ENCODE measurements at places on chromosomes 6 and 20.

DNA sequence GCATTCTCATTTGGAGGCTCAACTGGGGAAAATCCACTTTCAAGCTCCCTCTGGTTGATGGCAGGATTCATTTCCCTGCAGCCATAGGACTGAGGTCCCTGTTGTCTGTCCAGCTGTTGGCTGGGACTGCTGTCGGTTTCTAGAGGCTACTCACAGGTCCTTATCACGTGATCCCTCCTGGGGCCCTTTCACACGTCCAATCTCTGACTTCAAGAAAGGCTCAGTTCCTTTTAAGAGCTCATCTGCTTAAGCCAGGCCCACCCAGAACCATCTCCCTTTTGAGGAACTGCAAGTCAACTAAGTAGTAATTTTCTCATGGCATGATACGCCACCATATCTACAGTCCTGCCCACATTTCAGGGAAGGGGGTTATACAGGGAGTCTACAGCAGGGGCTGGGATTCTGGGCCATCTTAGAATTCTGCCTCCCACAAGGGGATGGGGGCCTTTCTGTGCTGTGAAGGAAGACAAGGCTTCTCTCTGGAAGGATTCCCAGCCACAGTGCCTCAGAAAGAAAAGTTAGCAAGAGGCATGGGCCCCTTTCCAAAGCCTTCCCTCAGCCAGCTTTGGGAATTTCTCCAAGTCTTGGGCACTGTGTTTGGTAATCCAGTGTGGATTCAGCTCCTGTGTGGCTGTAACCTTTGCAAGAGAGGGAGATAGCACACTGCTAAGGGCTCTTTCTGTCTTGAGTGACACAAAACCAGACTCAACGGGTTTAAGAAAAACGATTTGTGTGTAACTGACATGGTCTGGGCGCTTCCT, 66.4 kb downstream of the CTCFL start:
- no peak for DNase-seq

DNA sequence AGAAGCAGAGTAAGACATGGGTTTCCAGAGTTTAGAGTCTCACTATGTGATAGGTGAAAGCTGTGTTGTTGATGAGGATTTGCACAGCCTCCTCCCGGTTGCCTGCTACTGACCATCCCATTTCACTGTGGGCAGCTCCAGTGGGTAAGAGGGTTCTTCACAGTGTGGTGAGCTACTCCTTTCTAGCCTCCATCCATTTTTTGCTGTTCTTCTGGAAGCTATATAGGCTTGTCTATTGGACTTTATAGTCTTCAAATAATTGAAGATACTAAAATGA, 13.4 kb downstream of the UST start:
- no peak for DNase-seq

GRCh38 chr6:127026247-127026646, 92.2 kb upstream of the RSPO3 start:
- DNase-seq: no peak

- no peak for DNase-seq
Observed at GRCh38 chr20:23407781-23408464, 13.4 kb downstream of the NAPB start.

DNA sequence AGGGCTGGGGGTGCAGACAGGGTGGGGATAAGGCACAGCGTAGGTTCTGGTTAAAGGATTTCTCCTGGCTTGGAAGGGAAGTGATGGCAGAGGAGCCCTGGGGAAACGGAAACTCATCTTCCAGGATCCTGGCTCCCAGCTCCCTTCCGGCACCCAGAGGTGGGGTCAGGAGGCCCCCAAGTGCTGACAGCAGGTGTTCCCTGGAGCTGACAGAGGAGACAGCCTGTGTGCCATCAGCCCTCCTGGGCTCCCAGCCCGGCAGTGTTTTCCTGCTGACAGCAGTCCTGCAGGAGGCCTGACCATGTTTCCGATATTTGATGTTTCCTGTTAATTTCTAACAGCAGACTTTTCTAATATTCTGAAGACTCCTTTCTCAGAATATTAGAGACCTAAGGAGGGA, 277.3 kb downstream of the TAF4 start:
- DNase-seq: no peak

- no peak for DNase-seq
Observed at GRCh38 chr6:17885889-17886576, 101.4 kb downstream of the KIF13A start.

DNA sequence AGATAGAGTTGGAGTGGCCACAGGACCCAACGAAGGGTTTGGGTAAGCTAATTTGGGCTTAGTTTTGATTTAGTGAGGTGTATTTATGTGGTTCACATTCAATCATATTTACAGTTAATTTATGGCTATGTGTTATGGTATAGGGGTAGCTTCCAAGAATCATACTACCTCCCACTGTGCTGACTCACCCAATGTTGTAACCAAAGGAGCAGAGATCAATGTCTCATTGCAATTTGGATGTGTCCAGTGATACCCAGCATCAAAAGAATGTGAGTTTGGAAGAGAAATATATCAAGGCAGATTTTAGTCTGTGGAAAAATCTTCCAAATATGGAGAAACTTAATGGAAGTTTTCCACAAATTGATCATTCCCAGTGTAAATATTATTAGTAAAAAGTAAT, 25.3 kb upstream of the SMIM8 start:
- no peak for DNase-seq

- DNase-seq: no peak
Observed at GRCh38 chr6:164826831-164827468, 482.5 kb downstream of the C6orf118 start.

- DNase-seq: no peak
Observed at GRCh38 chr6:139736325-139736906, 362.0 kb upstream of the CITED2 start.

- DNase-seq: no peak
Observed at GRCh38 chr6:85460921-85461797, 11.3 kb downstream of the NT5E start.

- no peak for DNase-seq
Observed at GRCh38 chr6:64504503-64504902, 868.9 kb downstream of the PHF3 start.
